ENCODE measurements at places on chromosomes 4 and X.

DNA sequence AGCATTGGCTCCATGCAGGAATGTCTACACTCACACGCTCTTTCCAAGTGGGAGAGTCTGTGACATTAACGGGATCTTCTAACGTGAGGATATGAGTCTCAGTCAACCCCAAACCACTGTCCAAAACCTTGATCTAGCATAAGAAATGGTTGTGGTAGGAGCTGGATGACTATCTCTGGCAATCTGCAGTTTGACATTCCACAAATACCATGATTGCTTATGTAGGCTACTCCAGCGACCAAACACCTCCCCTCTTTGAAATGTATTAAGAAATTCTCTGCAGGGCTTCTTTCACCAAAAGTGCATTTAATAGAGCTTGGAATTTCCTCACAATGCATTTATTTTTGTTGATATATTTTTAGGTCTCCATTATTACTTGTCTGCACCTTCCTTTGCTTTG, 14.1 kb upstream of the STX18 start:
- no peak for DNase-seq

DNA sequence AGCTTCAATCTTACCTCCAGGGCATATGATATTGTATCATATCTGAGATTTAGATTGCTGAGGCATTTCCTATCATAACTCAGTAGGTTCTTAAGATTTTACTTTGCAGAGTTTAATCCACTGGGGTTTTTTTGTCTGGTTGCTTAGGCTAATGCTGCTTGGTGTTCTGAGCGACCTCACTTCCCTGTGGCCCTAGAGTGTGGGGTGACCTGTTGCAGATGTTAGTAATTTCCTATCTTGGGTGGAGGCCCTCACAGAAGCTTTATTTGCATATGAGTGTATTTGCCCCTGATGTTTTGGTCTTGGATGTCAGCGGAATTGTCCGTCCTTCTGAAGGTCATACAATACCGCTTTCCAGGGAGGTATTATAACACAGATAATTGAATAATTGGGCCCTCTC, 137.1 kb downstream of the NDST3 start:
- no peak for DNase-seq

DNA sequence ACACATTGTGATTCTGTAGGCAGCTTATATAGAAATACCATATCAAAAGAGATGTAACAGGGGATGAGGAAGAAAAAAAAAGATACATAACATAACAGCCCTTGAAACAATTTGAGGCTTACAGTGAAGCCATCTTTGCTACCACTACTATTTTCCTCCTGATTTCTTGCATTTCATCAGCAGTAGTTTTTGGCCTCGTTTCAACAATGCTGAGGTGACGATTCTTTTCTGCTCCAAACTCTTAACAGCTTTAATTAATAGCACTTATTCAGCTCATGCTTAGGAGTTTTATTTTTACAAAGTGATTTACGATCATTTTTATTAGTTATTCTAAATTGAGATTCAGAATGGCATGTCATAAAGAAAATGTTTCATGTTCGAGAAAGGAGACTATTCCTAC, 163.2 kb downstream of the DCK start:
- DNase-seq: no peak

DNA sequence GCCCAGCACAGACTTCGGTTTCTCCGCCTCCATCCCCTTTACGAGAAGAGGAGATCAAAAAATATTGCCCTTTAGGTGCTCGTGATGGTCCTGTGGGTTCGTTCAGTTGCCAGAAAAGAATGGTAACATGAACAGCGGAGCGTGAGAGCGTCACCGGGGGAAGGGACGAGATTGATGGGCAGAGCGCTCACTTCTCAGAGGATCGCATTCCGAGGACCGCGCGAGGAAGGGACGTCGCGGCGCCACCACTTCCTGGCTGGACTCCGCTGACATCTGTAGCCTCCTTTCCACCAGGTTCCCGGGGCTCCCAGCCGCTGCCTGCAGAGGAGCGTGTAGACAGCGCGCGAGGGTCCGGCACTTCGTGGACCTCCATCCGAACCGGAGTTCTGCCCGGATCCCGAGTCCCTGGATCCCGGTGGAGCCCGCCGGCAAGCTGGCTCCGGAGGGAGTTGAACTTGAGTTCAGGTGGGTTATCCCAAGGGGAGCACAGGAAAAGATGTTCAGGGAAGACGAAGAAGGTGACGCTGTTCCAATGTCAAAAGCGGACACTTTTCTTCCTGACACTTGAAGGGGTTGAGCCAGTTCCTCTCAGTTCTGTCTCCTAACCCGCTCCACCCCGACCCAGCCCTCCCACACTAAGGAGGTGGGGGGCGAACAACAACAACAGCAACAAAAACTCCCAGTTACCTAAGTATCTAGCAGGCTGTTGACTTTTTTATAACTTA, 484 bp downstream of the GALNTL6 start:
- no peak for DNase-seq

DNA sequence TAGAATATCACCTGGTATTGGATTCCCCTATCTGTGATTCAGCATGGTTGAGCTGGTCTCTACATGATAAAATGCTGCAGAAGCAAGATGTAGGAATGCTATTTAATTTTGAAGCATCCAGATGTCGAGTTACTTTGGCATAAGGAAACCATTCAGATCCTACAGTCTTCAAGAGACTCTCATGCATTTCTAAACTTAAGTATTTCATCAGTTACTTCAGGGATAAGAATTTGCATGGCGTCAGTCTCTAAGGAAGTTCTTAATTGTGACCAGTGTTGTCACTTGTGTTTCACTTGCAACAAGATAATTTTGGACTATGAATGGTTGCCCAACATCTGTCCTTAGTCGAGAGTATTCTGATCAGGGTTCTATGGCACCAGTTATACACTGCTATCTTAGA, 192.4 kb downstream of the CCNG2 start:
- no peak for DNase-seq

- no peak for DNase-seq
These were observed 20.2 kb upstream of the TCP11X2 start for GRCh38 chrX:102491766-102492165.

DNA sequence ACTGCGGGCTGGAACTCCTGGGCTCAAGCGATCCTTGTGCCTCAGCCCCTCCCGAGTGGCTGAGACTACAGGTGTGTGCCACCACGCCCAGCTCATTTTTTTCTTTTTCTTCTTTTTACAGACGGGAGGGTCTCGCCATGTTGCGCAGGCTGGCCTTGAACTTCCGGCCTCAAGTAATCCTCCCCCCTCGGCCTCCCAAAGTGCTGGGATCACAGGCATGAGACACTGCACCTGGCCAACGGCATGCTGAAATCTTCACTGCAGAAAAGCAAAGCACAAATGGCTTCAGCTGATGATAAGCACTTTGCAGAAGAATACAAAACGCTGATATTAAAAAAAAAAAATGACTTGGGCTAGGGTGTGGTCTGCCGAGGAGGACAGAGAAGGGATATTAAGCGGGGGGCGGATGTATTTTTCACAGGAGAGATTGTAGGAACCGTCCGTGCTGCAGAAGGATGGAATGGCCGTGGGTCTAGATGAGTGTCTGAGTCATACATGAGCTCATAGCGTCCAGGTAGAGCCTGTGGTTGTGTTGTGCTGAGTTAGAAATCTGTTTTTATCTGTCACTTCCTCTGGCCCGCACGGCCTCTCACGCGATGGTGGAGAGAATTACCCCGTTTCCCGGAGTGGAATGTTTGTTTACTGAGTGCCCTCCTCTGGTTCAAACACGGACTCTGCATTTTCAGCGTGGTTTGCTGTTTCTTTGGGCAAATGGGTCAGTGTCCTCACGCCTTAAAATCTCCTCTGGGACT, 8.5 kb upstream of the AKAP17A start:
- no peak for DNase-seq

GRCh38 chr4:165610679-165611437, 232.1 kb downstream of the CPE start:
- DNase-seq: no peak

- no peak for DNase-seq
These were observed 99.6 kb upstream of the TMEM150C start for GRCh38 chr4:82661181-82661992.

Measured in stimulated activated CD8-positive, alpha-beta memory T cell treated with anti-CD3 and anti-CD28 coated beads, Interleukin-4, amount 100 ng/mL, for 1 hour (primary cell).